ENCODE measurements at places on chromosomes 6 and 20.

GRCh38 chr6:45933855-45934254 lies 81.8 kb downstream of the CLIC5 start:
- no peak for DNase-seq

- DNase-seq: no peak
These were observed 571.5 kb upstream of the CDH4 start for GRCh38 chr20:60680554-60680953.

DNA sequence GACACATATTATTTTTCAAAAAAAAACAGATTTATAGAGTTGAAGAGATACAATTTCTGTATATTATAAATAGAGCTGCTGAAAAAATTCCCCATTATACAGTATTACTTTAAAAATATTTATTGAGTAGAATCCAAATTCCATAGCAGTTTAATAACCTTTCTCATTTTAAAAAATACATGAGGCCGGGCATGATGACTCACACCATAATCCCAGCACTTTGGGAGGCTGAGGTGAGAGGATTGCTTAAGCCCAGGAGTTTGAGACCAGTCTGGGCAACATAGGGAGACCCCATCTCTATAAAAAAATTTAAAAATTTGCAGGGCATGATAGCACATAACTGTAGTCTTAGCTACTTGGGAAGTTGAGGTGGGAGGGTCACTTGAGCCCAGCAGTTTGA lies 13.0 kb downstream of the ATRN start:
- DNase-seq: no peak

DNA sequence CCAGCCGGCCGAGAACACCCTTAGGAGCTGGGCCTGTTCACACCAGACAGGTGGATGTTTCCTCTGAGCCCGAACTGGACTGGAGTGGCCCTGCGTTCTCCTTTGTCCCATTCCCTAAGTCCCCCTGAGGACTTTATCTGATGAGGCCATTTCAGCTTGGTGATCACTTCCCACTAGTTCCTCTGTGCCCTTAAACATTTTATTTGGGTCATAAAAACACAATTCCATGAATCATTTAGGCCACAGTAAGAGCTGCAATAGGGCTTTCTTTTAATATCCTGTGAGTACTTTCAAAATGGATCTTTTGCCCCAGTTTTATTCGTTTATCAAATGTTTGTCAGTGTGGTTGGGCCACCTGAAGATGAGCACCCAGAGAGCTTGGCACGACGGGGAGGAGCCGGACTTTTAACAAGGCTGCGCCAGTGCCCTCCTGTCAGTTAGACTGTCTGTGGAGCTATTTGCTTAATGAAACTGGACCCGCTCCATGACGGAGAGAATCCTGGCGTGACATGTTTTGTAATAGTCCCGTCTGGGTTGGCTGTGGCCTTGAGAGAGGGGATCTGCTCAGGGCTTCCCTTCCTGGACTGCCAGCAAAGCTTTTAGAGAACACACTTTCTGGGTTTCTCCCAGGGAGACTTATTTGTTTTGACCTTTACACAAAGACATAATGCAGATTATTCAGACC lies 53.5 kb downstream of the ZDHHC14 start:
- no peak for DNase-seq

DNA sequence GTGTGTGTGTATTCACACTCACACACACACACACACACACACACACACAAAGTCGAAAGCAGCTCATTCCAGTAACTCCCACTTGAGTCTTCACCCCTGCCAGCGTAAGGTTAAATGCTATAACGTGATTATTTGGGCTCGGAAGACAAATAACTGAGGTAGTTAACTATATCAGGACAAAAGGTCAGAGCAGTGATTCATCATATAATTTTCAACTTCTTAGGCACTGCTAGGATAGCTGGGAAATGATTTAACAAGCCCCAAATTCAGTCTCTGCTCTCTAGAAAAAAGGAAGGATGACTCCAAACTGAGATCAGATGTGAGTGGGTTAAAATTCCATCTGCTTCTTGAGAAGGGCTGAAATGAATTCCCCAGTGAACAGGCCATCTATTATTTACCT lies 30.7 kb downstream of the HDGFL1 start:
- DNase-seq: no peak

- DNase-seq: no peak
These were observed 11.3 kb downstream of the SERPINB6 start for GRCh38 chr6:2959909-2960719.

GRCh38 chr6:137430954-137431353 lies 63.2 kb downstream of the OLIG3 start:
- DNase-seq: no peak

DNA sequence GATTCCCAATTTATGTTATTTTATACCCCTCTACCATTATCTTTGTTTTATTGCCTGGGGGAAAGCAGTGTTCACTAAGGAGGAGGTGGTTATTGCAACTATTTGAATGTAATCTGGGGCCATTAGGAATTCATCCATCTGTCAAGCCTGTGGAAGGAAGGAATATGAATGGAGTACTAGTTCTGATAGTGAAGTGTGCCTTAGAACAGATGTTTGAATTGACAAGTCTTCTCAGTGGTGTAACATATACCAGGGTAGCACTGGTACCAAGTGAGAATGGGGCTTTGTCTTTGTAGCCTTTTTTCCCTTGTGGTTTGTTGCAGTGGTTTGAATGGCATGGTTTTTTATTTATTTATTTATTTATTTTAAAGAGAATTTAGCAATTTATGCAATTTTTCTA lies 27.9 kb upstream of the HDAC2 start:
- DNase-seq: no peak

- no peak for DNase-seq
These were observed 203.1 kb downstream of the UBE3D start for GRCh38 chr6:82862543-82862942.

GRCh38 chr6:167915139-167915538 lies 82.3 kb upstream of the KIF25 start:
- no peak for DNase-seq

GRCh38 chr6:169800116-169800667 lies 48.8 kb downstream of the ERMARD start:
- no peak for DNase-seq

DNA sequence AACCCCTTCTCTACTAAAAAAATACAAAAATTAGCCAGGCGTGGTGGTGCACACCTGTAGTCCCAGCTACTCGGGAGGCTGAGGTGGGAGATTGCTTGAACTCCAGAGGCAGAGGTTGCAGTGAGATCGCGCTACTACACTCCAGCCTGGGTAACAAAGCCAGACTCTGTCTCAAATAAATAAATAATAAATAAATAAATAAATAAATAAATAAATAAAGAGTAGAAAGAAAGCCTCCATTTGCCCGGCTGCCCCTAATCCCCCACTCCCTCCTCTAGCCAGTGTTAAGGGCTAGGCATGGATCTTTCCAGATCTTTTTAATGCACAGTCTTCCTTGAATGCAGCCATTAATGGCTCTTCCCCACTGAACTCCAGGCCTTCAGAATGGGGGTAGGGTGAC lies 3.2 kb downstream of the PNPLA1 start:
- DNase-seq: no peak

DNA sequence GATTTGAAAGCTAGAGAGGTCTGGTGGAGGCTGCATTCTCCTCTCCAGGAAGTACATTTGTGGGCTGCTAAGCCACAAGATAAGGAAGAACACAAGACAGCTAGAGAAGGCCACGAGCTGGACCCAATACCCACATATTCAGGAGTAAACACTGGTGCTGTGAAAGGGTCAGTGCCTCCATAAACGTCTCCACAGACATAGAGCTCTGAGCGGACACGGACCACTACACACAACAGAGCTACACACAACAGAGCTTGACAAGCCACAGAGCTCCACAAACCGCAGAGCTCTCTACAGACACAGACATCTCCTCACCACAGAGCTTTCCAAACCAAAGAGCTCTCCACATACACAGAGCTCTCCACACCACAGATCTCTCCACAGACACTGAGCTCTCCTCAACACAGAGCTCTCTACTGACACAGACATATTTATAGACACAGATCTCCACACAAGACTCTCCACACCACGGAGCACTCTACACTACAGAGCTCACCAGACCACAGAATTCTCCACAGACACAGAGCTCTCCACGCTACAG lies 51.9 kb downstream of the ERMARD start:
- DNase-seq: no peak

DNA sequence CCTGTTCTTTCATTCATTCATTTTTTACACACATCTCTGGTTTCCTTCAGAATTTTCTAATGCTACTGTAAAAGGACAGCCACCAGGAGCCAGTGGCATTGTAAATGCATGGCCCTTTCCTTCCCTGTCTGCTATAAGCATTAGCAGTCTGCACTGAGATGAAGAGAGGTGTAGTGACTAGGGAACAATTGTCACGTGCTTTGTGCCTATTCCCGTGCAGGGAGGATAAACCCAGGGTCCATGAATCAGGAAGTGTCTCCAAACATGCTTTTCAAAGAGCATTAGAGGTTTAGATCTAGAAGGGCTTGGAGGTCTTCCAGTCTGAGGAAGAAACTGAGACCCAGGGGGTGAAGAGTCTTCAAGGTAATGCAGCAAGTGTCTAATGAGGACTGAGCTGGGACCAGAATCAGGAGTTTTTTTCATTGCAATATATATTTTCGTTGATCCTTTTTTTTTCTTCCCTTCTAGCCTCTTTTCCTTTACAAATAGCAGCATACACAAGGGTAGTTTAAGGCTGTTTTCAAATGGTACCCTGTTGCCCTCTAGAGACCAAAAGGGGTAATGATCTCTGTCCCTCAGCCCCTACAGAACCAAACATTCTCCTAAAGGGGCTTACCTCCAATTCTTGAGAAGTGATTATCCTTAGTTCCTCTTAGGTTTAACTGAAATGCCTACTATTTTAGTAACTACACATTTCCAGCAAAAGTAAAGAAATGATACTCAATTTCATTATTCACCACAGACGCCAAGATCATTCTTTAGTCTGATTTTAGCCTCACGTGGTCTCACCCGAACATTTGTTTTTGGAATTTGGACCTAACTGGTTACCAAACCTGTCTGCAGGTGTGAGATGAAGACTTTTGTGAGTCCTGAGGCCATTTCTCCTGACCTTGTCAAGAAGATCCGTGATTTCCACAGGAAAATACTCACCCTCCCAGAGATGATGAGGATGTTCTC lies 6.6 kb downstream of the TRIM15 start:
- DNase-seq: no peak

DNA sequence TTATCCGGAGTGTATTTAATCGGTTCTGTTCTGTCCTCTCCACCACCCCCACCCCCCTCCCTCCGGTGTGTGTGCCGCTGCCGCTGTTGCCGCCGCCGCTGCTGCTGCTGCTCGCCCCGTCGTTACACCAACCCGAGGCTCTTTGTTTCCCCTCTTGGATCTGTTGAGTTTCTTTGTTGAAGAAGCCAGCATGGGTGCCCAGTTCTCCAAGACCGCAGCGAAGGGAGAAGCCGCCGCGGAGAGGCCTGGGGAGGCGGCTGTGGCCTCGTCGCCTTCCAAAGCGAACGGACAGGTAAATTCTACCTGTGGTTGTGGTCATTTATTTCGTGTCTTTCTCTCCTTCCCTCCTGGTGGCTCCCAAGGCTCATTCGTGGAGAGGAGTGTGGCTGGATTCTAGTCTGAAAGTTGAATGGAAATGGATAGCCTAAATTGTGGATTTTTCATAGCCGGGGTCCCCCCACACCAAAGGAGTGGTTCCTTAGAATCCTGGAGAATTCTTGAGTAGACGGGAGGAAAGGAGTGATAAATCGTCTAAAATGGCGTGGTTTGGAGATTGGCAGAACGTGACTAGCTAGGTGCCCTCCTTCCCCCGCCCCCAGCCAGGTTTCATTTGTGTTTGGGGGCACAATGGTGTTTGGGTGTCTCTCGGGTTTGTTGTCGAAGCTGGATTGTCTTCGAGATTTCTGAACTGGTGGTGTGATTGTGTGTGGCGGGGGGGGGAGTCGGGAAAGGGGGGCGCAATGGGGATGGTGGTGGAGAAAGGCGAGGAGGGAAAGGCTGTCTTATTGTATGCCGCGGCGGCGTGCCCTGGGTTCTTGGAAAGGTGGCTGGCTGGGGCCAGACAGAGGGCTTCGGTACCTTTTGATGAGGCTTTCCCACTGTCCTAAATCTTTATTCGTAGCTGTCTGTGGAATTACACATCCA lies 673 bp downstream of the MARCKS start:
- DNase-seq: no peak
